ENCODE measurements at places on chromosomes 6 and 20.

- DNase-seq, result no peak
Measured at GRCh38 chr20:5211803-5212714, 85.3 kb downstream of the CDS2 start.

DNA sequence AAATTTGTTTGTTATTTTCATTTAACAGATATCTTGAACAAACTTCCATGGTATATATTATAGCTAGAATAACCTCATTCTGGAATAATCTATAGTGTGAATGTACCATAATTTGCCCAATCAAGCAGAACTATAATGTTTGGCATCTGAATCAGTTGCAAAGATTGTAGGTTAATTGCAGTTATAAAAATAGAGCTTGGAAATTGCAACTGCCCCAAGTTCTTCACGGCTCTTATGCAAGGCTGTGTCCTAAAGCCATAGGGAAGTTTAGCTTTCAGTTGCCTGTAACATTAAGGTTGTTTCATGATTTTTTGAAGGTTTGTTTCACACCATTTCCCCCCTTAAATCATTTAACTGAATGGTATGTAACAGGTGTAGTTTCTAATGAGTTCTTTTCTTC is 19.4 kb downstream of the NQO2 start:
- DNase-seq, result no peak

DNA sequence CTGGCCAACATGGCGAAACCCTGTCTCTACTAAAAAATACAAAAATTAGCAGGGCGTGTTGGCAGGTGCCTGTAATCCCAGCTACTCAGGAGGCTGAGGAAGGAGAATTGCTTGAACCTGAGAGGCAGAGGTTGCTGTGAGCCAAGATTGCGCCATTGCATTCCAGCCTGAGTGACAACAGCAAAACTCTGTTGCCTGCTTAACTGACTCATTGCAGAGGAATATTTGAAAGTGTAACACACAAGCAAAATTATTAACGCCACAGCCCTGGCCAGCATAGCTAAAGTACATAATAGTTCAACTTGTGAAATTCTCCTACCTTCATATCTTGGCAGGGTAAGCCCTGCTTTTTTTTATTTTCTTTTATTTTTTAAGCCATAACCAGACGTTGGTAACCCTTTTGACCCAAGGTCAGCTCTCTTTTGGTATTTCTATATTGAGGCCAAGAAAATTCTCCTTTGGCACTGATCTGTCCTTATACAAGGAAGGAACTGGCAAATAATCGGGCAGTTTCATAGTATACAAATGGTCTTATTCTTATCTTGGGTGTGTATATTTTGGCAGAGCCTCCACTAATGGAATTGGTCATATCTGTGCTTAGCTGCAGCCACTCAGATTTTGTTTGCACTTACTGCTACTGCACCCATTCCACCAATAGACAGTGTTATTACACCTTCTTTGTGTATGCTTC is 4.0 kb upstream of the ADGRF5 start:
- DNase-seq, result no peak

- DNase-seq, result no peak
Measured at GRCh38 chr20:56458206-56458821, 10.1 kb upstream of the RTF2 start.

GRCh38 chr20:36507746-36508145 is 33.6 kb upstream of the MYL9 start:
- DNase-seq, result no peak

DNA sequence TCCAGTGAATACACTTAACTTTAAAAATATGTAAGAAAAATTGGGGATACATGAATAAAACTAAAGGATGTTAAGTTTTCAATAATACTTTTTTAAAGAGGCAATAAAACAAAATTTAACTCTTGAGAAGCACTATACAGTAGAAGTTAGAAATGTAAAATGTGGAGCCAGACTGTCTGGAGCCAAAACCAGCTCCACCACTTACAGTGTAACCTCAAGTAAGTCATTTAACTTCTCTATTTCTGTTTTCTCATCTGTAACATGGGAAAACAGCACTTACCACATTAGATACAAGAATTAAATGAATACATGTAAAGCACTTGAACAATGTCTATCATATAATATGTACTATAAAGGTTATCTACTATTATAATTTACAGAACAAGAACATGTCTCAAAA is 6.7 kb downstream of the ATG5 start:
- DNase-seq, result no peak

DNA sequence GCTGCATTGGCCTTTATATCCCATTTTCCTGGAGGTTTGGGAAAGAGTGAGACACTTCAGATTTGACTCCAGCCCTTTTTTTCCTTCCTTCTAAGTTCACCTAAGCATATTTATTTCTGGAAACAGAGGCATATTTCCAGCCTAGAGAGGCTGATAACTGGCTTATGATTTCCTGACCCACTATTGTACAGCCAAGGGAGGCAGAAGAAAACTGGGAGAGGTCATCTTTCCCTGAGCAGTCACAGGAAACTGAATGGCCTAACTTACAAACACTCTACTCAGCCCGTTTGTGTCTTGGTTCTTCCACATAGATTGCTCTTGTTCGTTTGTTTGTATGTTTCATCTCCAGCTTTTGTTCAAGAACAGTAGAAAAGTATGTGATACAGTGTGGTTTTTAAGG is 64.2 kb upstream of the LTV1 start:
- DNase-seq, result no peak

GRCh38 chr6:137165375-137166246 is 7.8 kb downstream of the IL22RA2 start:
- no peak for DNase-seq

- DNase-seq, result no peak
Measured at GRCh38 chr6:13405961-13406477, 77.7 kb upstream of the TBC1D7 start.

- no peak for DNase-seq
Measured at GRCh38 chr20:51514249-51514648, 28.3 kb downstream of the NFATC2 start.

DNA sequence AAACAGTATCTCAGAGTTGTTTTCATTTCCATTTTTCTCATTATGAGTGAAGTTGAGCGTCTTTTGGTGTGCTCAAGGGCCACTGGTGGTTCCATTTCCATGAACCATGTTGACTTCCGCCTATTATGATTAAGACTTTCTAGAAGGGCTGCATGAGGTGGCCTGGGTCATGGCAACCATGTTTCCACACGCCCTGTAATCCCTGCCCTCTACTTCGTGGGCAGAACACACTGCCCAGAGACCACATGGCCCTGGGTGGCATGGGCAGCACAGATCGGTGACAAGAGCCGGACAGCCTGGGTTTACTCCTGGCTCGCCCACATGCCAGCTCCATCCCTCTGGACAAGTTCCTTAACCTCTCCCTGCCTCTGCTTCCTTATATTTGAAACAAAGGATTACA is 14.8 kb downstream of the PRPH2 start:
- no peak for DNase-seq

DNA sequence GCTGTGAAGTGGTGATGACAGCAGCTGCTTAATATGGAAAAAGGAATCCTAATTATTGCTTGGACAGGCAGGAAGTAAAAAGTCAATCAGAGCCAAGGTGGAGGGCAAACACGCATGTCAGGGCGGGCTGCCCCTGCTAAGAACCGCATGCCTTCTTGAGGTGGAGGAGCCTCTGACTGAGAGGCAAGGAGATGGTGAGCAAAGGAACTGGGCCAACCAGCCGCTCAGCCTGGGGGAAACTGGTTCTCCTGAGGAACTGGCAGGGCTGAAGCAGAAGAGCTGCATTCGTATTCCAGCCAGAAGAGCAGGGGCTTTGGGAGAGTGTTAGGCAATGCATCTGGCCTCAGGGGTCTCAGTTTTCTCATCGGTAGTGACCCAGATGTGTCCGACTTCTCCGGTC is 13.1 kb upstream of the MLN start:
- DNase-seq, result no peak

DNA sequence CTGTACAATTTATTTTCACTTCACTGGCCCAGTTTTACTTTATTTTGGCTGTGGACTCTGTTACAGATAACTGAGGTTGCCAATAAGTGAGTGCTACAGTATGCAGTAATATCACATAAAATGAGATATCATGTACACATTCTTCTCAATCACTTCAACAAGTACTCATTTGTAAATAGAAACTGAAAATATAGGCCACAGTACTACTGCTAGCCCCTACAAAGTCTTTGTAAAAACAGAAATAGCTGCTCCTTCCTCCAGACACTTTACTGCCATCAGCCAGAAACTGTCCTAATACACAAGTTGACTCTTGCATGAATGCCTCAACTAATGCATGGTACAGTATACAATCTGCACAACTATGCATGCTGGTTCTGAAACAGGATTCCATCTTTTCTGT is 9.2 kb downstream of the DTNBP1 start:
- no peak for DNase-seq

DNA sequence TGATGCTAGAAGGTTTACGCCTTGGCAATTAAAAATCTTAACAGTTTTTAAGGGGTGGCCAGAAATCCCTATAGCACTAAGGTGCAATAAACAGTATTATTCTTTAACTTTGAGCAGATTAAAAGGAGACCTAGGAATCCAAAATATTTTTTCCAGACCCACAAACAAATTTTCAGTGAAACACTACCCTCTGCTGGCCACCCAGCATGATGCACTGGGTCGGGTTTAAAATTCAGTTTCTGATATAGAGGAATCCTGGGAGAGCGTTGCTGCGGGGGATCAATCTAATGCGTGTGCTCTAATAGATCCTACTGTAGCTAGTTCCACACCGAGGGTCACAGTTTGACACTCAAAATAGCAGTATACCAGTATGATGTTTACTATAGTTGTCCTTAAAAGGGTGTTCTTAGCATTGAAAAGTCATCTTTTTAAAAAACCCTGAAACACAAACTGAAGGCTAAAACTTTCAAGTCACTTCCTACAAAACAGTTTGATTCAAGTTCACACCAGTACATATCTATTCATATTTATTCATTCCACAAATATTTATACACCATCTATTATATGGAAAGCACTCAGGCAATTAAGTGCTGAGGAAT is 10.2 kb downstream of the UBE3D start:
- DNase-seq, result no peak

- DNase-seq, result no peak
Measured at GRCh38 chr6:35319346-35320030, 21.9 kb downstream of the DEF6 start.

GRCh38 chr6:5705252-5705651 is 301.5 kb downstream of the NRN1 start:
- DNase-seq, result no peak

DNA sequence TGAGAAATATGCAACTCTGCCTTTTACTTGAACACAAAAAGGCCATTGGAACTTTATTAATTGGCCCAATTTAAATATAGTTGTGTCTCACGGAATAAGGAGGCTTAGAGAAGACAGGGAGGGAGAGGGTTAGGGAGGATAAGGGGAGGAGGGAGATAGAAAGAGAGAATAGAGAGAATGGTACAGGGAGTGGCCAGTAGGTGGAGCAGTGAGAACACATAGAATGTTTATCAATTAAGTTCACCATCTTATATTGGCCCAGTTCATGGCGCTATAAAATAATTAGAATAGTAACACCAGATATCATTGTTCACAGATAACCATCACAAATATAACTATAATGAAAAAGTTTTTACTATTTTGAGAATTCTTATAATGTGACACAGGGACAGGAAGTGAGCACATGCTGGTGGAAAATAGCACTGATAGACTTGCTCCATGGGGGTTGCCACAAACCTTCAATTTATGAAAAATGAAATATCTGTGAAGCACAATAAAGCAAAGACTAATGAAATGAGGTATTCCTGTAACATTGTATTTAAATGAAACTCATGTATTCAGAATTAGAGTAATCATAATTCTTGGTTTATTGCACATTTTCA is 374.1 kb upstream of the MANEA start:
- no peak for DNase-seq

GRCh38 chr20:24998121-24998520 is 5.6 kb upstream of the APMAP start:
- DNase-seq, result no peak

DNA sequence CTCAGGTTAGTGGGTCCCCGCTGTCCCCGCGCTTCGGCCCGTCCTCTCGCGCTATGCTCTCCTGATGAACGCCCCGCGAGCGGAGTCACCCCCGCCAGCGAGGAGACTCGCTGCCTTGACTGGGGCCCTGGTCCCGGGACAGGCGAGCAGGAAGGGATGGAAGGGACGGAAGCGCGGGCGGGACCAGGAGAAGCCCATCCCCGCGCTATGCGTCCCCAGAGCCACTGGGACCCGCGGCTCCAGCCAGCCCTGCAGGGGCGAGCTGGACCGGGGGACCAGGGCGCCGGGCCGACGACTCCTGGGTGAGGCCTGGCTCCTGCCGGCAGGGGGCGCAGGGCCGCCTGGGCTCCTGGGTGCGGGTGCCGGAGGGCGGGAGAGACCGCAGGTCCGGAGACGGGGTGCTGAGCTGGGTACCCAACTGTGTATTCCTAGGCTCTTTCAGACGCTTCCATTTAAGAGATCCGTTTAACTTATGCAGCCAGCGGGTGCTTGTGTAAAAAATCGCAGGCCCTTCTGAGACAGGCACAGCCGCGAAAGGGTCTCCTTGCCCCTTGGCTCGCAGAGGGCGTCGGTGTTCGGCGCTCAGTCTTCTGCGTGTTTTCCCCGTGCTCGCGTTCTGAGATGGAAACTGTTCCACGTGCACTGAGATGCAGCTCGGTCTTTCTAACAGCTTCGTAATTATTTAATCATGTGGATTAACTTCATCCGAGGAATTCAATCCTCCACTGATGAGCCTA is 580 bp upstream of the SYCP2 start:
- no peak for DNase-seq

DNA sequence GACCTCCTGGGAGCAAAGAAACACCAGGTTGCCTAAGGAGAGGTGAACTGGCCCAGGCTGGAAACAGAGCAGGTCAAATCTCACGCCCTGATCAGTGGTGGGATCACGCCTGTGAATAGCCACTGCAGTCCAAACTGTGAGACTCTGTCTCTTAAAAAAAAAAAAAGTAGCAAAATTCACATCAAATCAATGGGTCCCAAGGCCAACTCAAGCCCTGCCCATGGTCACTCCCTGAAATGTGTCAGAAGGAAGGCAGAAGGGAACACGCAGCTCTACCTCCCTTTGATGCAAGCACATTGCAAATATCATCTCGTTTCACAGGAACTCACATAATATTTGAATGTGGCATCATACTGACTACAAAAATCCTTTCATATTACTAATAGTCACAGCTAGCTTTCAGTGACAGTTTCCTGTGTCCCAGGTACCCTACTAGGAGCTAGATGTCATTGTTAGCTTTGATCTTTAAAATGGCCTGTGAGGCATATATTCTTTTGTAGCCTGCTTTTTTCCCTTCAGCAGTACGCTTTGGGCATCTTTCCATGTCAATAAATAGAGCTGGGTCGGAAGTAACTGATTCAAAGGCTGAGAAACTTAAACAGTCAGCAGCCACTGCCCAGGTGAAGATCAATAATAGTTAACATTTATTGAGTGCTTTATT is 14.4 kb upstream of the TTPAL start:
- DNase-seq, result no peak

DNA sequence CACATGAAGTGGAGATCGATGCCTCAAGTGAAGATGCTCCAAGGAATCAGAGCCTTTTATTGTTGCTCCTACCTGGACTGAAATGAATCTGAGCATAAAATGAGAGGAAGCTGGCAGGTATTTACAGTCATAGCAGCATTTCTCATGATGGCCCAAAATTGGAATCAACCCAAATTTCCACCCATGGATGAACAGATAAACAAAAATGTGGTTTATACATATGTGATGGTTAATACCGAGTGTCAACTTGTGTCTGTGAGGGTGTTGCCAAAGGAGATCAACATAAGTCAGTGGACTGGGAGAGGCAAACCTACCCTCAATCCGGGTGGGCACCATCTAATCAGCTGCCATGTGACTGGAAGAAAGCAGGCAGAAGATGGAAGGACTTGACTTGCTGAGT is 178.2 kb downstream of the PTPRT start:
- no peak for DNase-seq

- DNase-seq, result no peak
Measured at GRCh38 chr6:37262446-37263026, 4.6 kb upstream of the TMEM217 start.
